ENCODE measurements at places on chromosomes 3 and 15.

- no peak for DNase-seq
Measured at GRCh38 chr15:42914728-42915497, 5.7 kb downstream of the TTBK2 start.

- DNase-seq, result no peak
Measured at GRCh38 chr3:54533856-54534255, 394.0 kb downstream of the LRTM1 start.

DNA sequence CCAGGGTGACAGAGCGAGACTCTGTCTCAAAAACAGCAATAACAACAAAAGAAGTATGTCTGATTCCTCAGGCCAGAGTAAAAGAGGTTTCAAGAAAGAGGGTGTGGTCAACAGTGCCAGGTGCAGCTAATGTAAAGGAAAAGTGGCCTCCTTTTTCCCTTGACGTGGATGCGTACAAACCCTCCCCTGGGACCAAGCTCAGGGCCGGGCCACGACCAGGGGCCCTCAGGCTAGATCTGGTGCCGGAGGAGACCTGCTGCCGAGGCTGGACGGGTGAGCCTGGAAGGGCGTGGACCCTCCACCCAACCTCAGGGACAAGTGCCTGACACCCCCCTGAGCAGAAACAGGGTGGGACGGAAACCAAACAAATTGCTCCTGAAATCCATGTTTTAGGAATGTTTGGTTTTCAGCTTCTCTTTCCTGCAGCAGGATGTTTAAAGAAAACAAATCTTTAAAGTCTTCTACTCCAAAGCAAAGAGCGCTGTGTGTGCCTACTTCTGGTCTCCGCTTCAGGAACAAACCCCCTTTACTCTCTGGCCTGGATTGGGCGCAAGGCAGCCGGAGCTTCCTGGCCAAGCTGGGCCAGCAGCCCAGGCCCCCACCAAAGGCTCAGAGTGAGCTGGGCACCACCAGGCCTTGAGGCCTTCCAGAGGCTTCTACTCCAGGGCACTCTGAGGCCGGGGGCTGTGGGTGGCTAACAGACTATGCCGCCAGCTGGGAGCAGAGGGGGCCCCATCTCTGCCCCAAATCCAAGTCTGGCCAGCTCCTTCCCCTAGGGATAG is 21.4 kb downstream of the ZDHHC19 start:
- DNase-seq, result no peak

GRCh38 chr15:40340038-40340739 is 550 bp downstream of the CCDC9B start:
- no peak for DNase-seq

- DNase-seq, result no peak
Measured at GRCh38 chr3:24810881-24811280, 316.2 kb upstream of the THRB start.

DNA sequence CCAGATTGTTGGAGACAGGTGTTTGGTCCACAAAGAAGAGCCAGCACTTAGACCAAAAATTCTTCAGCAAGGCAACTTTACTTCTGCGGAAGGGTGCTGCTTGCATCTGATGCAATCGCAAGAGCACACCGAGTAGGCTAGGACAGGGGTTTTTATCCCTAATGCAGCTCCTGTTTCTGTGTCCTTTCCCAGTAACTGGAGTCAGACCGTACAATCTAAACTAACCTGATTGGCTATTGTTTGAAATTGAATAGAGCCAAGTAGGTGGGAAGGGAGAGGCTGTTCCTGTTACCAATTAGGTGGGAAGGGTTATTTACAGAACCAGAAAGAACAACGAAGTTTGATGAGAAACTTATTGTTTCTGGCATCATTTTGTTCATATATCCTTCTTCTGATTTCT is 77.6 kb downstream of the CHCHD4 start:
- no peak for DNase-seq

- no peak for DNase-seq
Measured at GRCh38 chr3:184386047-184386806, 6.4 kb downstream of the CHRD start.

- DNase-seq, result no peak
Measured at GRCh38 chr3:197248341-197248740, 50.1 kb downstream of the DLG1 start.

DNA sequence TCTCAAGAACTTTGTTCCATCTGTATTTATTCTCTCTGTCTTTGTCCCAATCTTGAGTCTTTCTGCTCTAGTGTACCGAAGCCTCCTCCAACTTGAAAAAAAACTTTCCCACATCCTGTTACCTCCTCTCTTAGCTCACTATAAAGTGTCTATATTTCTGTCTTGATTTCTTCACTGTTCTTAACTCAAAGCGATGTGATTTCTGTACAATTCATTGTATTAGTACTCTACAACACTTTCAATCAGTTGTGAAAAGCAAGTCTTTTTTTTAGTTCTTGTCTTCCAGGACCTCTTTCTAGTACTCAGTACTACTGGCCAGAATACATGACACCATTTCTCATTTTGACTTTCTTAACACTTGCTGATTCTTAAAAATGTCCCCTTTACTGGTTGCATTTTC is 353.5 kb upstream of the SATB1 start:
- no peak for DNase-seq

GRCh38 chr15:72345806-72346205 is 25.8 kb upstream of the CELF6 start:
- no peak for DNase-seq

DNA sequence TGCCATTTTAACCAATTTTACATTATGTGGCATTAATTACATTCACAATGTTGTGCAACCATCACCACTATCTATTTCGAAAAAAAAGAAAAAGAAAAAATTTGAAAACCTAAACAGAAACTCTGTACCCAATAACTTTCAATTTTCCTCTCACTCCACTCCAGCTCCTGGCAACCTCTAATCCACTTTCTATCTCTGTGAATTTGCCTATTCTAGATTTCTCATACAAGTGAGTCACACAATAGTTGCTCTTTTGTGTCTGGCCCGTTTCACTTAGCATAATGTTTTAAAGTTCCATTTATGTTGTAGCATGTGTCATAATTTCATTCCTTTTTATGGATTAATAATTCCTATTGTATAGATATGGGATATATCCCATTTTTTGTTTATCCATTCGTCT is 53.3 kb upstream of the TBC1D5 start:
- no peak for DNase-seq

- no peak for DNase-seq
Measured at GRCh38 chr3:126129398-126129891, 45.5 kb upstream of the SLC41A3 start.

Data from SW 1271 (cell line).